H54 (cell line): ENCODE measurements at places on chromosomes 1 and 21.

DNA sequence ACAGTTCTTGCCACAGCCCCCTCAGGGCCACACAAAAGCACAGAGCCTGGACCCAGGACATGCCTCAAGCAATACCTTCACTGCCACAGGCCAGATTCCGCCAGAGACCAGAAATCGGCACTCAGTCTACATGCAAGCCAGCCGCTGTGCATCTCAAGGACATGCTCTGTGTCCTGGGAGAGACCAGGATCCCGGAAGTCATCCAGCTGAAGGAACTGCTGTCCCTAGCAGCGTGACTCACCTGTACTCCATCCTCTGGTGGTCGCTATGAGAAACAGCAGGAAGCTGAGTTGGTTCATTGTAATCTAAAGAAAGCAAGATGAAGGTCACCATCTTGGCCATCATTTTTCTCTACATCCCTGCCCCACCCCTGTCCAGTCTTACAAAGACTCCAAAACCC lies 401 bp downstream of the ITLN1 start:
- no peak for DNase-seq

DNA sequence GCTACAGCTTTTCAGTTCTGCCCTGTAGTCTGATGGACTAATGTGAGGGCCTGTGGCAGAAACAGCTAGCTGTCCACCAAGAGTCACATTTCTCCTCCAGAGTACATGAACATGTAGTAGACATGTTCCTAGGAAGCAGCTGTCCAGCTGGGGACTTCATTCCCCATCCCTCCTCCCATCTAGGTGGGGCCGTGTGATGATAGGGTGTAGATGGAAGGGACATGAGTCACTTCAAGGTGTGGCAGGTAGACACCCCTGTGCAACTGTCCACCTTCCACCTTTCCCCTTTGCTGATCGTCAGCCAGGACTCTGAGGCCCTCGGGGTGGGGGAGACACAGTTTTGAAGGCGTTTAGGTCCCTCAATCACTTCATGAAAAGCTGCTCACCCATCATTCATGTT lies 3.6 kb upstream of the RD3 start:
- no peak for DNase-seq

GRCh38 chr1:44677201-44677766 lies 2.8 kb downstream of the ARMH1 start:
- no peak for DNase-seq

GRCh38 chr1:51517361-51518032 lies 1.6 kb downstream of the EPS15 start:
- DNase-seq: no peak

DNA sequence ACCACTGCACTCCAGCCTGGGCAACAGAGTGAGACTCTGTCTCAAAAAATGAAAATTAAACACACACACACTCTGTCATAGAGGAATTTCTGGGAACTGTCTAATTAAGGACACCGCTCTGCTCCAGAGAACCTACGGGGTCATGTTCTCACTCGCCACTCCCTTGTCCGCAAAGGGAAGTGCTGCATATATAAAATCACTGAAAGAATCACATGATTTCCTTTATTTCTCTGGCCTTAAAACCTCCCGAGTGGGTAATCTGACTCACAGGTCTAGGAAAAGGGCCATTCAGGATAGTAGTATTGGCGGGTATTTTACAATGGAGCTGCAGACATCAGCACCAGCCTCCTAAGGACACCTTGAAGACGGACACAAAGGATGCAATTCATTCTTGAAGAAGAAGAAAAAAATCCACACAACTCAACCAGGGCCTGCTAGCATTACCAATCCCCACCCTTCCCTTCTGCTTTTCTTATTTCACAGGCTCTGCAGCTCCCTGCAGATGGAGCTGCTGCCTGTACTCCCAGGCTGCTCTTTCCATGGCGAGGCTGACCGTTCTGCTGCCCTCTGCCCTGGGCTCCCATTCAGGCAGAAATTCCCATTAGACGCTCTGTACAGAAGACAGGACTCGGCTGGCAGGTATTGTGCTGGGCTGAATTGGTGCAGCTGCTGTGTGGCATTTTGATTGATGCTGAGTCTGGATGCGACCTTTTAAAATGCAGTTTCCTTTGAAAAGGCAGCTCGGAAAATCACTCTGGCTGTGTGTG lies 53.3 kb upstream of the FAM89A start:
- no peak for DNase-seq

GRCh38 chr1:34924759-34925555 lies 4.5 kb downstream of the DLGAP3 start:
- peak; percentile 86 for DNase-seq

GRCh38 chr1:81186261-81186660 lies 614.5 kb upstream of the ADGRL2 start:
- no peak for DNase-seq

- DNase-seq: no peak
Observed at GRCh38 chr21:30579346-30579745, 10.9 kb downstream of the KRTAP22-2 start.

GRCh38 chr1:22364764-22365163 lies 86.9 kb upstream of the ZBTB40 start:
- DNase-seq: no peak

GRCh38 chr1:39544327-39544726 lies 32.3 kb downstream of the PABPC4 start:
- no peak for DNase-seq

- DNase-seq: peak; percentile 19
Observed at GRCh38 chr1:64112281-64112680, 91.1 kb upstream of the UBE2U start.

DNA sequence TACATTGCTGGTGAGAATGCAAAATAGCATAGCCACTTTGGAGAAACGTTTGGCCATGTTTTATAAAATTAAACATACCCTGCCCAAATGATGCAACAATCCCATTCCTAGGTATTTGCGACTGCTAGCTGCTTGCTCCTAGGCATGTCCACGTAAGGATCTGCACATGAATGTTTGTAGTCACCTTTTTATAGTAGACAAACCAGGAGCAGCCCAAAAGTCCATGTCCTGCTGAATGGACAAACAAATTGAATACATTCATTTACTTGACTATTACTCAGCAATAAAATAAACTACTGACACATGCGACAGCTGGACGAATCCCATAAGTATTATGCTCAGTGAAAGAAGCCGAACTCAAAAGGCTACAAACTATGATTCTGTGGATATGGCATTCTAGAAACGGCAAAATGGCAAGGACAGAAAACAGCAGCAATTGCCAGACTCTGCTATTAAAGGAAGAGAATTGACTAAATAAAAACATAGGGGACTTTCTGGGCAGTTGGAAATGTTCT lies 161.9 kb upstream of the GALNT2 start:
- DNase-seq: no peak

- no peak for DNase-seq
Observed at GRCh38 chr1:208242146-208242545, 2.0 kb downstream of the PLXNA2 start.

GRCh38 chr1:154425172-154425571 lies 20.0 kb downstream of the IL6R start:
- no peak for DNase-seq

DNA sequence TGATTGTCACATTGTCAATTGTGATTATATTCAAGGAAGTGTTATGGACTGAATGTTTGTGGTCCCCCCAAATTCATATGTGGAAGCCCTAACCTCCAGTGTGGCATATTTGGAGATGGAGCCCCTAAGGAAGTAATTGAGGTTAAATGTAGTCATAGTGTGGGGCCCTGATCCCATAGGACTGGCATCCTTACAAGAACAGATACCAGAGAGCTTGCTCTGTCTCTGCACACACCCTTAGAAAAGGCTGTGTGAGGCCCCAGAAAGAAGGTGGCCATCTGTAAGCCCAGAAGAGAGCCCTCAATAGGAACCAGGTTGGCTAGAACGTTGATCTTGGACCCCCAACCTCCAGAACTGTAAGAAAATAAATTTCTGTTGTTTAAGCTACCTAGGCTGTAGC lies 28.1 kb downstream of the VANGL1 start:
- DNase-seq: no peak

- DNase-seq: no peak
Observed at GRCh38 chr1:99250728-99251127, 13.6 kb upstream of the PLPPR4 start.

- DNase-seq: no peak
Observed at GRCh38 chr21:30233228-30234020, 17.5 kb upstream of the CLDN8 start.

DNA sequence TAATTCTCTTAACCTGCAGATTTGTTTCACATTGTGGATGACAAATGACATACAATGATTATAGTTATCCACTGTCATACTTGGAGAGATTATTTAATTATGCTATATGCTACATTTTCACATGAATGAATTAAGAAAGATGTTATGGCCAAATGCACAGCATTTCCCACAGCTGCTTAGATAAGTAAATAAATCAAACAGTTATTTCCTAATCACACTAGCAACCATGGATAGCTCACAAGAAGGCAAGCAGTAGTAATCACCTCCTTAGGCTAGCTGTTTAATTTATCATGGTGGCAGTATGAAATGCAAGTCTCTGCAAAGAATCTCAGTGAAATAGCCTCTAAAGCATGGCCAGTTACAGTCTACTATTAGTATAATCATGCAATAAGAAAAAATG lies 1581.5 kb downstream of the NCAM2 start:
- DNase-seq: no peak

DNA sequence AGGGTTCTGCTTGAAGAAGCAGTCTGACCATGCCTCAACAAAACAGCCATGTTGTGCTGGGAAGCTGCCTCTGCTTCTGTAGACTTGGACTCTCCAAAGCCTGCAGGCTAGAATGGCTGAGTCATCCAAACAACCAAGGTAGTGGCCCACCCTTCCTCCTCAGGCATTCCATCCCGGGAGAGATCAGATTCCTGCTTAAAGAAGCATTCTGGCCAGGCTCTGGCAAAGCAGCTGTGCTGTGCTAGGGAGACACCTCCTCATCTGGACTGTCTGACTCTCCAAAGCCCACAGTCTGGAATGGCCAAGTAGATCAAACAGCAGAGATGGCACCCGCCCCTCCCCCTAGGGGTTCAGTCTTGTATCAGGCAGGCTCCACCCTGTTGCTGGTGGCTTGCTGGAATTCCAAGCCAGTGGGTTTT lies 38.3 kb upstream of the F3 start:
- DNase-seq: peak; percentile 62

DNA sequence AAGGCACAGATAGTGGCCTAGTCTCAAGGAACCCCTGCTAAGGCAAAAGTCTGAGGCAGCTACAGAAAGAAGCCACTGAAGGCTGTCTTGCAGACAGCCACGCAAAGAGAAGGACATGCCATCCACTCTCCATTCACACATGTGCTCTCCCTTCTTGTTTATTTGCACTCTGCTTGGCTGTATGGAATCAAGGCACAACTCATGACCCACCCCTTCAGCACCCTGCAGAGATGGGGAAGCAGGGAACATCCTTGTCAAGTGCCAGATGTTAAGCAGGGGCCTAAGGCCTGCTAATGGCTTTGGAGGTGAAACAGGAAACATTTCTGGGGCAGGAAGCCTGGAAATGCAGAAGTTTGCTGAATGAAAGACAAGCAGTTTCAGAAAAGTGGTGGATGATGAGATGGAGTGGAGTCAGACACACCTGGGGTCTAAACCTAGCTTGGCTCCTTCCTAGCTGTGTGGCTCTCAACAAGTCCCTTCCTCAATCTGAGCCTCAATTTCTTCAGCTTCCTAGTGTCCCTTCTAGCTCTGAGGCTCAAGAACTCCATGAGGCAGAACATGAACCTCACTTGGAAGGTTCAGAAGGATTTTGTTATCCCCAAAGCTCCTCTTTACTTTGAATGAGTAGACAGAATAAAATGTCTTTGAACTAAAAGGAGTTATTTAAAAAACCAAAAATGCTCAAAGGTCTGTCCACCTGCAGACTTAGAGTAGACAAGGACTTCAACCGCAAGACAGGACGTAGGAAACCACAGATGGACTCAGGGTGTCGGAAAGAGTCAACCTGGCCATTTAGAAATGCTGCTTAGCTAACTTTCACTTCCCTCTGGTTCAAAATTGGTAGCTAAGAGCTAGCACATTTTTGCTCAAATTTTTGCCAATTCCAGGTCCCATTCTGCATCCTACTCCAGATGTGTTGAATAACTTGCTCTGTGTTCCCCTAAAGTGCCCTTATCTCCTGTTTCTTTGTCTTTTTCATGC lies 283.1 kb downstream of the PLPP3 start:
- DNase-seq: no peak

DNA sequence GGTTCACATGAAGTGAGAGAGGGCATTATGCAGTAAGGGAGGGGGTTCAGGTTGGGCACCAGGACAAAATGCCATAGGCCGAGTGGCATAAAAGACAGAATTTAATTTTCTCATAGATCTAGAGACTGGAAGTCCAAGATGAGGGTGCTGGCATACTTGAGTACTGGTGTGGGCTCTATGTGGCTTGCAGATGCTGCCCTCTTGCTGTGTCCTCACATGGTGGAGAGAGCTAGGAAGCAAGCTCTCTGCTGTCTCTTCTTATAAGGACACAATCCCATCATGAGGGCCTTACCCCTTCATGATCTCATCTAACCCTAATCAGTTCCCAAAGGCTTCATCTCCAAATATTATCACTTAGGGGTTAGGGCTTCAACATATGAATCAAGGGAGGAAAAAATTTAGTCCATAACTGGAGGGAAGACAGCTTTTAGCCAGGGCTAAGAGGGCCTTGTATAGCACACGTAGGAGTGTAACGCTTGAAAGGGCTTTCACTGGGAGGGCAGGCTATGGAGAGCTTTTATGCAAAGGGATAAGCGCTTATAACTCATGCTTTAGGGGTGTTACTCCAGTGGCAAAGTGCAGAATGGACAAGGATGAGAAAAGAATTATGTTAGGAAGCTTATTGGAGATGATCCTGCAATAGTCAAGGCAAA lies 64.5 kb downstream of the PLPPR5 start:
- no peak for DNase-seq

DNA sequence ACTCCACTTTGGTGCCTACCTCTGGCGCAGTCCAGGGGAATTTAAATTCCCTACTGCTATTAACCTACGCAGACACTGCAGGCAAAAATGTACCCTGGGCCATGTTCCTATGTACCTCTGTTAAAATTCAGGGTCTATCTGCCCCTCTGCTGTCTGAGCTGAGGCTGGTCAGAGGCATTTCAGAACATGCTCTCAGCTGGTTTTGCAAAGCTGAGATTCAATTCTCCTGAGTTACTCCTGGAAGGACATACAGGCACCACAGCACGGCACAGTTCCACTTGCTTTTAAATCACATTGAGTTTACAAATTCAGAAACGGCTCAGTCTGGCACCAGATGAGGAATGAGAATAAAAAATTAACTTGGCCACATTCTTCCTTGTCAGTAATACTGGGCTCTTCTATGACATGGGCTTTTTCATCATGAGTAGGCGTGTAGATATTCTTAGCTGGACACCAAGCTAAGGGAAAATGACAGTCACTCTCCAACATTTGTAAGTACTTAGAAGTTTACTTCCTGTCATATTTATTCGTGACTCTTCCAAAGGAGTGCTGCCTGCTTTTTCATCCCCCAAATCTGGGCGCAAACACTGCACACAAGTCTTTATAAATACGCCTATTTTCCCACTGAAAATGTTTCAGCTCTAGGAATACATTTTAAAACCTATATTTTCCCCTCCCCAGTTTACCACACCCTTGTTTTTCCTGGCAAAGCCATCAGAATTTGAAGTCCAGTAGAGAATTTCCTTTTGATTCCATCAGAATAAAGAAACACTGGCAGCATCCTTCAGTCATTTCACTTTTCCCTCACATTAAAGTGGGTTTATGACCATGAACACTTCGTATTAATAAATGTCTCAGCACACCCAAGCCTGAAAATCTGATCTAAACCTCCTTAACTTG lies 1.9 kb downstream of the C1orf198 start:
- DNase-seq: no peak

GRCh38 chr1:82001345-82001744 lies 200.6 kb downstream of the ADGRL2 start:
- DNase-seq: no peak
